ENCODE measurements at places on chromosomes 7 and 10. TPM values are rescaled to one million over a fixed set of nuclear protein-coding genes. Genes with fewer than 3 reads are reported as not detected.

GRCh38 chr7:7257899-7258692, 75.8 kb downstream of the C1GALT1 start:
- peaks cover 8% of the 10 kb centered on the region for H3K4me1 ChIP-seq
- DNase-seq, result no peak
- H3K27ac ChIP-seq, result no peak overlapping the region
- H3K36me3 ChIP-seq, result no peaks in the 10 kb centered on the region
- no peak overlapping the region for H3K4me3 ChIP-seq

DNA sequence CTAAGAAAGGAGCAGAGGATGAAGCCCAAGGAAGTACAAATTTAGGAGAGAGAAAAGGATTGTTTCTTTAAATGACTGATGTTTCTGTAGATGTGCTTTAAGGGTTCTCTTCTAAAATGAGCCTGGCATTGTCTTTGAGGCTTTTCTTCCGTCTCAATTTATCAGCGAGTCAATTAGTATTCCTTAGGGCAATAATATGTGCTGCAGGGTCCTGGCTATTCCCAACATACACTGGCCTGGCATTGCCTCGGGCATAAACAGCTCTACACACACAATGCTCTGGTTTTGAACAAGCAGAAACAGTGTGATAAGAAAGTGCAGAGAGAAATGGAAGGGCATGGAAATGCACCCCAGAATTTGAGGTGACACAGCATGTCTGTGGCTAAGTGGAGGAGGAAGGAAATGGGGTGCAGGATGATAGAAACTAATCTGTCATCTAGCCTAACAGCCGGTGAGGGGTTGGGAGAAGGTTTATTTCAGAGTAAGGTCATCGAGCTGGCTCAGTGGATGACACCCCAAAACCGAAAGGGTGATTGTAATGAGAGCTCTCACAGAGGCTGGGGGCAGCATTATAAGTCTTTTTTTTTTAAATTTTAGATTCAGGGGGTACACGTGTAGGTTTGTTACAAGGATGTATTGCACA, 67.5 kb upstream of the ARHGAP21 start:
- no peaks in the 10 kb centered on the region for H3K27me3 ChIP-seq
- no peak overlapping the region for H3K27ac ChIP-seq
- H3K36me3 ChIP-seq, result no peaks in the 10 kb centered on the region
- H3K4me3 ChIP-seq, result no peak overlapping the region
- H3K4me1 ChIP-seq, result no peaks in the 10 kb centered on the region

GRCh38 chr10:110992006-110992800, 72.8 kb downstream of the SHOC2 start:
- DNase-seq, result no peak
- H3K36me3 ChIP-seq, result no peaks in the 10 kb centered on the region
- H3K4me1 ChIP-seq, result no peaks in the 10 kb centered on the region

DNA sequence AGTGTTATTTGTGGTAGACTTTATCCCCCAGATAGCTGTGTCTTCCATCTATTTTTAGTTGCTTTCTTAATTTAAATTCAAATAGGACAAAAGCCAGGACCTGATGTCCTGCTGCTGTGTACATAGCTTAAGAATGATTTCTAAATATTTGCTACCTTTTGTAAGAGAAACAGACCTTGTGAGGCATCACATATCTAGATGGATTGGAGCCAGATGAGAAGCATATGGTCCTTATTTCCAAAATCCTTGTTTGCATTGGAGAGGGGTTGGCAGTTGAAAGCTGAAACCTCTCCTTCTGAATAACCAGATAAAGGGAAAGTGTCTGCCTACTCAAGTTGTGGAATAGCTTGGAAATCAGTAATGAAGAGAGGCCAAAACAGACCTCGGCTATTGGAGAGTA, 50.7 kb upstream of the AMPH start:
- H3K36me3 ChIP-seq, result no peaks in the 10 kb centered on the region
- no peaks in the 10 kb centered on the region for H3K4me1 ChIP-seq
- no peak overlapping the region for H3K4me3 ChIP-seq
- H3K27me3 ChIP-seq, result no peaks in the 10 kb centered on the region
- no peak for DNase-seq

- H3K36me3 ChIP-seq, result no peaks in the 10 kb centered on the region
- no peak overlapping the region for H3K27ac ChIP-seq
- no peak for DNase-seq
- H3K4me3 ChIP-seq, result no peak overlapping the region
- no peaks in the 10 kb centered on the region for H3K27me3 ChIP-seq
- no peaks in the 10 kb centered on the region for H3K4me1 ChIP-seq
Measured at GRCh38 chr7:69374044-69374425, 224.2 kb upstream of the AUTS2 start.

Gene PAPSS2
- 7.3 TPM for total RNA-seq

GRCh38 chr7:22499044-22499443, 944 bp downstream of the STEAP1B start:
- H3K36me3 ChIP-seq, result no peaks in the 10 kb centered on the region
- no peak overlapping the region for H3K4me3 ChIP-seq
- no peak for DNase-seq
- H3K4me1 ChIP-seq, result no peaks in the 10 kb centered on the region
- H3K27me3 ChIP-seq, result no peaks in the 10 kb centered on the region

Gene CDH23
- total RNA-seq, result 1.6 TPM

Measured in gastrocnemius medialis (tissue), 4 donors.